Tibial nerve (tissue), 4 donors: ENCODE measurements at places on chromosomes 4 and X. TPM values are rescaled to one million over a fixed set of nuclear protein-coding genes. Genes with fewer than 3 reads are reported as not detected.
A peak's percentile ranks its signal among the peaks of the same experiment; 100 is the strongest.

The JADE3 gene
- total RNA-seq, result 4.6 TPM

The SHOX gene
- total RNA-seq, result not detected

The NPY2R gene
- total RNA-seq, result 0.42 TPM

The SMIM31 gene
- total RNA-seq, result not detected

The STAP1 gene
- 0.44 TPM for total RNA-seq

The FAM47E gene
- total RNA-seq, result 0.30 TPM

The ARHGAP4 gene
- 23.0 TPM for total RNA-seq

DNA sequence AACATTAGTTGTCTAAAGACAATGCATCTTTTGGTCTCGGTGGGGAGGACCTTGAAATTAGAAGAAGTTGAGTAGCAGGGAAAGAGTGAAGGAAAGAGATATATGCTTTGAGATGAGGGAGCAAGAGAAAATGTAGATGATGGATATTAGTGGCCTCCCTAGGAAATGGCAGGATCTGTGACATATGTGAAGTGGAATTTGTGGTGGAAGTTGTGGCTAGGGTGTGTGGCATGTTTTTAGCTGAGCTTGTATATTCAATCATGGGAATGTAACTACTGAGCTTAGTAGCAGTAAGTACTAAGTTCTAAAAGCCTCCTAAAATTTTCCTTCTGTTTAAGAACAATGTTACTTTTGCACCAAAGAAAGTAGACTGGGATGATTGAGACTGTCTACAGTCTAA, 382.8 kb upstream of the CTSO start:
- no peak overlapping the region for H3K27ac ChIP-seq
- no peaks in the 10 kb centered on the region for H3K27me3 ChIP-seq
- H3K4me1 ChIP-seq, result no peaks in the 10 kb centered on the region
- no peak overlapping the region for H3K4me3 ChIP-seq
- H3K36me3 ChIP-seq, result no peaks in the 10 kb centered on the region
- DNase-seq, result no peak

DNA sequence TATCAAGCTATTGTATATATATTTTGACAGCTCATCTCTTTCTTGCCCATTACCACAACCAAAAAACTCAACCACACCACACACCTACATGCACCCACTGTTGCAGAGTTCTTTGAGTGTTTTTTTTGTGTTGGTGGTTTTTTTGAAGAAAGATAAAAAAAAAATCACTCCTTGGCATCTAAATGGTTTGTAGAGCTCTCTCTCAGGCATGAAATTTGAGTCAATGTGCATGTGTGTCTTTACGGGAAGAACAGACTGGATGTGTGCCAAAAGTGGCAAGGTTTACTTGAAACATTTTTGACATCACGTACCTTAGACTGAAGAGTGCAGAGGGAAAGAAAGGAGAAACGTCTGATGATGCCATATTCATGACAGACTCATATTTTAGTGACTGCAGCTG, 154.2 kb downstream of the FHIP1A start:
- no peaks in the 10 kb centered on the region for H3K36me3 ChIP-seq
- H3K27me3 ChIP-seq, result no peaks in the 10 kb centered on the region
- DNase-seq, result no peak
- no peaks in the 10 kb centered on the region for H3K4me1 ChIP-seq

GRCh38 chr4:139921429-139922184, 232.4 kb downstream of the MAML3 start:
- DNase-seq, result no peak
- no peaks in the 10 kb centered on the region for H3K27me3 ChIP-seq
- no peak overlapping the region for H3K4me3 ChIP-seq
- H3K27ac ChIP-seq, result peak overlapping the region; percentile 64
- H3K36me3 ChIP-seq, result no peaks in the 10 kb centered on the region

GRCh38 chr4:155629956-155630355, 36.7 kb upstream of the GUCY1A1 start:
- no peak for DNase-seq
- H3K27ac ChIP-seq, result no peak overlapping the region
- no peaks in the 10 kb centered on the region for H3K27me3 ChIP-seq
- H3K4me1 ChIP-seq, result no peaks in the 10 kb centered on the region

GRCh38 chrX:116204932-116205331, 34.4 kb downstream of the AGTR2 start:
- no peak for DNase-seq
- no peaks in the 10 kb centered on the region for H3K36me3 ChIP-seq
- no peak overlapping the region for H3K4me3 ChIP-seq
- no peaks in the 10 kb centered on the region for H3K27me3 ChIP-seq

- no peaks in the 10 kb centered on the region for H3K27me3 ChIP-seq
- H3K36me3 ChIP-seq, result no peaks in the 10 kb centered on the region
- DNase-seq, result no peak
- no peak overlapping the region for H3K27ac ChIP-seq
- H3K4me1 ChIP-seq, result no peaks in the 10 kb centered on the region
- H3K4me3 ChIP-seq, result no peak overlapping the region
Measured at GRCh38 chr4:84737656-84738055, 154.7 kb downstream of the CDS1 start.

- H3K4me1 ChIP-seq, result no peaks in the 10 kb centered on the region
- no peak for DNase-seq
- H3K27me3 ChIP-seq, result no peaks in the 10 kb centered on the region
Measured at GRCh38 chrX:80293354-80293753, 126.9 kb upstream of the TENT5D start.

- H3K27ac ChIP-seq, result peak overlapping the region; percentile 38
- H3K36me3 ChIP-seq, result no peaks in the 10 kb centered on the region
- H3K27me3 ChIP-seq, result peaks cover 7% of the 10 kb centered on the region
- no peak for DNase-seq
- peak overlapping the region; percentile 74 for H3K4me3 ChIP-seq
Measured at GRCh38 chr4:153152501-153153338, 51.5 kb upstream of the TRIM2 start.

- H3K27me3 ChIP-seq, result no peaks in the 10 kb centered on the region
- DNase-seq, result no peak
- no peaks in the 10 kb centered on the region for H3K4me1 ChIP-seq
- no peak overlapping the region for H3K4me3 ChIP-seq
- no peaks in the 10 kb centered on the region for H3K36me3 ChIP-seq
Measured at GRCh38 chrX:46965125-46965758, 53.0 kb downstream of the JADE3 start.

GRCh38 chr4:168843635-168844034, 166.4 kb downstream of the CBR4 start:
- peak overlapping the region; percentile 72 for H3K27ac ChIP-seq
- no peak for DNase-seq
- no peaks in the 10 kb centered on the region for H3K4me1 ChIP-seq
- no peaks in the 10 kb centered on the region for H3K27me3 ChIP-seq

DNA sequence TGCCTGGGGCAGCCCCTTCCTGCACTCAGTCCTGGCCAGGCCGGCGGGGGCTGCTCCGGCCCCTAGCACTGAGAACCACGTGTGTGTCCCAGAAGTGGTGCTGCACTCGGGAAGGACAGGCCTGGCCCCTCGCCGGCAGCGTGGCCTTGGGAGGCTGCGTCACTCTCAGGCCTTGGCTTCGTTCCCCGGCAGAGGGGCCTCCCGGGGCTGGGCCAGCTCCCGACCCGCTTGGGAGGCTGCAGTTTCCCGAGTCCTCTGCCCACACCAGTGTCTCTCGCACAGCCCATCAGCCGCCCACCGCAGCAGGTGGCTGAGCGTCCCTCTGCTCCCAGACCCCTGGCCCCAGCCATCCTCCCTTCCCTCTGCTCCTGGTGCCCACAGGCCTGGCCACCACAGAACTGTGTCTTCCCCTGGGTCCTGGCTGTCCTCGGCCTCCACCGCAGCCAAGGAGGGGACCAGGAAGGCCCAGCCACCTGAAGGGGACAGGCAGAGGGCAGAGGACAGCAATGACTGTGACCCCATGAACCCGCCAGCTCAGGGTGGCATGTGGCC, 10.9 kb upstream of the CPLX1 start:
- H3K36me3 ChIP-seq, result no peaks in the 10 kb centered on the region
- DNase-seq, result no peak
- no peaks in the 10 kb centered on the region for H3K27me3 ChIP-seq
- H3K4me3 ChIP-seq, result no peak overlapping the region

- H3K4me3 ChIP-seq, result no peak overlapping the region
- no peak overlapping the region for H3K27ac ChIP-seq
- no peaks in the 10 kb centered on the region for H3K27me3 ChIP-seq
- no peak for DNase-seq
Measured at GRCh38 chrX:148611993-148612392, 111.6 kb downstream of the AFF2 start.

- H3K27me3 ChIP-seq, result peaks cover 27% of the 10 kb centered on the region
- no peak overlapping the region for H3K27ac ChIP-seq
- H3K4me1 ChIP-seq, result no peaks in the 10 kb centered on the region
- H3K36me3 ChIP-seq, result no peaks in the 10 kb centered on the region
Measured at GRCh38 chrX:131841496-131842437, 181.3 kb upstream of the STK26 start.

DNA sequence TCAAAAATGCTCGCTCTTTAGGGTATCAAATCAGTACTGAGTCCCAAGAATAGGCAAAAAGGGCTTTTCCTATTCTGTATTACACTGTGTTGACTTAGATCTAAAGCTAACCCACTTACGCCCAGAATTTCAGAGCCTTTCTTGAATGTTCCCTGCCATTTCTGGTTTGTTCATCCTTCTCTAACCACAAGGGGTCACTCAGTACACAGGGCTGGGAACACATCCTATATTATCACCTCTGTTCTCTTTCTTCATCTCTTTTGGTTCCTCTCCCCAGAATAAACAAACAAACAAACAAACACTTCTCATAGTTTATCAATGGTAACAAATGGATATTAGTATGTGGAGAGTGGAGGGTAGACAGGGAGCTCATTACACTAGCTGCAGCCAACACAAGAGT, 25.5 kb upstream of the MORC4 start:
- H3K27ac ChIP-seq, result no peak overlapping the region
- no peaks in the 10 kb centered on the region for H3K4me1 ChIP-seq
- H3K36me3 ChIP-seq, result no peaks in the 10 kb centered on the region
- H3K27me3 ChIP-seq, result no peaks in the 10 kb centered on the region
